ENCODE measurements at places on chromosomes 12 and 14.

DNA sequence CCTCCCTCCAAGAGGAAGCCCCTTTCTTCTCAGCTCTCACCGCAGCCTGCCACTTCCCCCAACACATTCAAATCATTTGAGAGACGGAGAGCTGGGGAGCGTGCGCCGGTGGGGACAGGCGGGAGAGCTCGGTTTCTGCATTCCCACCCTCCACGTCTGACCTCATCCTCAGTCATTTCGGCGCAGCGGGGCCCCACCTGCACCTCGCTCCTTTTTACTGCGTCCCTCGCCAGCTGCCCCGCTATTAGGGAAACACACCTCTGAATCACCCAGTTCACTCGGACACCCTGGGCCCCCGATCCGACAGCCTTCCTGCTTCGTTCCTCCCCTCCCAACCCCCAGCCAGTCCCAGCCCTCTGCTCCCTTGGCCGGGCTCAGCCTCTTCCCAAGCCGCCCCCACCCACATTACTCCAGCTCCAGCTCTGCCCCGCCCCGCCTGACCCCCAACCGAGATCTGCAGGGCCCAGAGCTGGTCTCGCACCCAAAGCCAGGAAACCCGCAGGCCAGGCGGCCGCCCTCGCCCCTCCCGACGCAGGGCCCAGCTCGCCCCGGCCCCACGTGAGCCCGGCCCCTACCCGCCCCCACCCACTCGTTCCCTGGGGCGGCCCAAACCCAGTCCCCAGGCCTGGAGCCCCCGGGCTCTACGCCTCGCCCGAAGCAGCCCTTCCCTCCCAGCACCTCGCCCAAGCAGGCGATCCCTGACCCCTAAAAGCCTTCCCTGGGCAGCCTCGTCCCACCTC, 783 bp downstream of the CORO1C start:
- peaks cover 36% of the 10 kb centered on the region for H3K4me1 ChIP-seq
- H3K36me3 ChIP-seq: no peaks in the 10 kb centered on the region
- peak; percentile 70 for DNase-seq

DNA sequence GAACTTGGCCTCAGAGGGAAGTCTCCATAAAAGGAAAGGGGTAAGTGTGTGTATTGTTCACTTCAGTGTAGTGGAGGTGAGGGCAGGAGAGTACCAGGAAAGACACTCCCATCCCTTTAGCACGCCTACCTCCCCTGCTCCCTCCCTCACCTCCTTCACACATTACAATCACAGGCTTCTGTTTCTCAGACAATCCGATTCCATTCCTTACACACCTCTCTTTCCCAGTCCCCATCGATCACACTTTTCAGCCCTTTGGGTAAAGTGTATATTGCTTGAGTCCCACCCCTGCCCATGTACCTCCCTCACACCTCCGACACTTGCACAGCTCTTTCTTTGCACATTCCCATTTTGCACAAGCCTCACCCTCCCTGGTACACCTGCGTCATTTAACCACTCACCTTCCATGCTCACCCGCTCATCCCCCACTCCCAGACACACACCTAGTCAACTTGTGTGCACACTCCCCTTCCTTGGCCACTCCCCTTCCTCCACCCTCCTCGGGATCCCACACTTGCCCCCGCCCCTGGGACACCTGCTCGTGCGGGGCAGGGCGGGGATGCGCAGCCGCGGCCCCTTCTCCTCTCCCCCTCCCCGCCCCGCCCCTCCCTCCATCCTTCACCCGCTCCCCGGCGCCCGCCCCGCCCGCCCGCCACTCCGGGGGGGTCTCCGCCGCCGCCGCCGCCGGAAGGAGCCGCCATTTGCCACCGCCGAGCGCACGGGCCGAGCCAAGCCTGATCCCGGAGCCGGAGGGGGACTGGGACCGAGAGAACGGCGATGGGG, at the start of gene MARCHF9:
TSS of gene MARCHF9 (plus strand) at position 693 of the 783 bp plus-strand sequence. CDS start 426 bp downstream, outside the sequence.
- H3K27ac ChIP-seq: peak within 1 kb of the TSS; percentile 72
- H3K4me3 ChIP-seq: peak within 1 kb of the TSS; percentile 79
- peaks cover 32% of the 10 kb centered on the region for H3K36me3 ChIP-seq
- DNase-seq: peak; percentile 92

GRCh38 chr14:87955501-87955900, 37.5 kb downstream of the GALC start:
- no peak for DNase-seq
- H3K27ac ChIP-seq: no peak overlapping the region

DNA sequence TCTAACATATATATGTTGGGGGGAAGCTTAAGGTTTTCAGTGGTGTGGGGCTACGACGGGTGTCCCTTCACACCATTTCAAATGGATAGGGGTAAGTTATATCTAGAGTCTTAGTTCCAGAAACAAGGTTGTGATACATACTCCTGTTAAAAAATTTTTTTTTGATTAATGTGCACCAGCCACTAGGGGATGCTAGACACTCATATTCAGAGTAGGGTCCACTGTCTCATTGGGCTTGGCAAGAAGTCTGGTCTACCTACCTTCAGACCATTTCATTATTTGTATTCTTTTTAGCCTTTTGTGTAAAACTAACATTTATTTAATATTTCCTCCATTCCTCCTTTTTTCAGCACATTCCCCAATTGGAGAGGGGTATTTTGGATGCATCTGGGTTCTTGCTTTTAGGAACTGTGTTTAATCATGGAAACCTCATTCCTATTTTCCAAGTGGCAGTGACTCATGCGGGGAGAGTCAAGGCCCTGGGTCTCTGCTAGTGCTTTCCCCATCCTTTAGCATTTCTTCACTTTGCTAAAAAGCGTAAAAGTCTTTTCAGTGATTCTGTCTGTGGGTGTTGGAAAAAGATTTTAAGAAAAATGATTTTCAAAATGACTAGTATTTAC, 33.4 kb downstream of the ANO4 start:
- H3K4me3 ChIP-seq: no peak overlapping the region
- peak; percentile 6 for DNase-seq
- no peaks in the 10 kb centered on the region for H3K27me3 ChIP-seq
- no peak overlapping the region for H3K27ac ChIP-seq
- H3K36me3 ChIP-seq: no peaks in the 10 kb centered on the region

DNA sequence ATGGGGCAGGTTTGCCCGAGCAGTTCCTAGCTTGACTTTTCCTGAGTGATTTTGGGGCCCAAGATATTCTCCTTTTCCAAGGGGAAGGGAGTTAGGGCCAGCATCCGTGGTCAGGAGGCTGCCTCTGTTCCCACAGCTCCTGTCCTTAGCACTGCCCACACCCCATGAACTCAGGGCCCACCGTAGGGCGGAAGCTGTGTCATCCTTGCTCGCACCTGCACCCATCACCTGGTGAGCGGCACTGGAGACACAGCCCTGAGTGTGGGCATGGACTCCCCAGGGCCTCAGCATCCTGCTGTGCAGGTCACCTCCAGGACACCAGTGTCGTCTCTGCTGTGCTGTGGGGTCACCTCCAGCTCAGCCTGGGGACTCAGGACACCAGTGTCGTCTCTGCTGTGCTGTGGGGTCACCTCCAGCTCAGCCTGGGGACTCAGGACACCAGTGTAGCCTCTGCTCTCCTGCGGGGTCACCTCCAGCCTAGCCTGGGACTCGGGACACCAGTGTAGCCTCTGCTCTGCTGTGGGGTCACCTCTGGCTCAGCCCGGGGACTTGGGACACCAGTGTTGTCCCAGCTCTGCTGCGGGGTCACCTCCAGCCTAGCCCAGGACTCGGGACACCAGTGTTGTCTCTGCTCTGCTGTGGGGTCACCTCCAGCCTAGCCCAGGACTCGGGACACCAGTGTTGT, 322.9 kb downstream of the ADGRD1 start:
- no peak overlapping the region for H3K27ac ChIP-seq
- DNase-seq: no peak
- no peaks in the 10 kb centered on the region for H3K4me1 ChIP-seq
- H3K4me3 ChIP-seq: no peak overlapping the region
- H3K27me3 ChIP-seq: no peaks in the 10 kb centered on the region
- H3K36me3 ChIP-seq: no peaks in the 10 kb centered on the region

- DNase-seq: no peak
- no peak overlapping the region for H3K4me3 ChIP-seq
- H3K4me1 ChIP-seq: no peaks in the 10 kb centered on the region
- no peaks in the 10 kb centered on the region for H3K36me3 ChIP-seq
Observed at GRCh38 chr12:50297996-50298395, 14.7 kb upstream of the LIMA1 start.

DNA sequence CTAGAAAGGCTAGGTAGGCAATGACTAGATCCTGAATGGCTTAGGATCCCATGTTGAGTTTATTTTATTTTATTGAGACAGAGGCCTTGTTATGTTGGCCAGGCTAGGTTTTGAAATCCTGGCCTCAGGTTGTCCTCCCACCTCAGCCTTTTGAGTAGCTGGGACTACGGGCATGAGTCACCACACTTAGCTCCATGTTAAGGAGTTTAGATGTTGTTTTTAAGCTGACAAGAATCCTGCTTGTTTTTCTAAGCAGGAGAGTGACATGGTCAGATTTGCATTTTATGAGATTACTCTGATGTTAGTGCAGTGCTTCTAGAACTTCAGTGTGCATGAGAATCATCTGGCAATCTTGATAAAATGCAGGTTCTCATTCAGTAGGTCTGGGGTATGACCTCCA, 14.5 kb downstream of the CCDC198 start:
- DNase-seq: no peak
- H3K27ac ChIP-seq: no peak overlapping the region
- no peaks in the 10 kb centered on the region for H3K36me3 ChIP-seq
- no peak overlapping the region for H3K4me3 ChIP-seq

- H3K27ac ChIP-seq: no peak overlapping the region
- no peaks in the 10 kb centered on the region for H3K36me3 ChIP-seq
- H3K27me3 ChIP-seq: no peaks in the 10 kb centered on the region
- no peak overlapping the region for H3K4me3 ChIP-seq
- no peaks in the 10 kb centered on the region for H3K4me1 ChIP-seq
Observed at GRCh38 chr12:88516811-88517210, 63.5 kb downstream of the KITLG start.

DNA sequence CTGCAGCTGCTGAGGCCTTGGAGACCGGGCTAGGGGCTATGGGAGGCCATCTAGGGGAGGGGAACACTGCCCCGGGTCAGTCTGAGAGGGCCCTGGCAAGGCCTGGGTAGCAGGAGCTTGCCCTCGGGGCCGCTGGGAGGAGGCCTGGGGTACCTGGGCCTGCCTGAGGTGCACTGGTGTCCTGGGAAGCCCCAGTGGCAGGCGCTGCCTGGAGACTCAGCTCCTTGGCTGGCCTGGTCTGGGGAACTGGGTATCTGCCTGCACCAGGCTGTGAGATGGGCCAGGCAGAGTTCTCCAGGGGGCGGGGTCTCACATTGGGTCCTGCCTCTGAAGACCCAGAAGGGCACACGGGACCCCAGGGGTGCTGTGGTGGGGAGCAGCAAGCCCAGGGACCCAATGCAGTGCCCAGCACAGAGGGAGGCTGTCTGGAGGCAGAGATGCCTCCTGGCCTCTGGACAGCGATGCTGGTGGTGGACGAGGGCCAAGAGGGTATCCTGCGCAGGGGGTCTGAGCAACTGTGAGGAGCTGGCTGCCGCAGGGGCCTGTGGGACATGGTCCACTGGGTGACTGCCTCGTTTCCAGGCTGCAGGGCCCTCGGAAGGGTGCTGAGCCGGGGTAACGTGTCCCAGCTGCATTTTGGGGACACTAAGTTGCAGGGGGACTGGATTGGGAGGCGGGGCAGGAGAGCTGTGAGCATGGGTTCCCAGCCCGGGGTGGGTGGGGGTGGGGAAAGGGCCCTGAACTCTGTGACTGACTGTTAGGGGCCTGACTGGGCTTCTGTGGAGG, 7.4 kb upstream of the MTA1 start:
- H3K4me1 ChIP-seq: peaks cover 8% of the 10 kb centered on the region
- peaks cover 17% of the 10 kb centered on the region for H3K27me3 ChIP-seq
- H3K36me3 ChIP-seq: peaks cover 2% of the 10 kb centered on the region
- no peak overlapping the region for H3K27ac ChIP-seq
- no peak overlapping the region for H3K4me3 ChIP-seq
- no peak for DNase-seq

DNA sequence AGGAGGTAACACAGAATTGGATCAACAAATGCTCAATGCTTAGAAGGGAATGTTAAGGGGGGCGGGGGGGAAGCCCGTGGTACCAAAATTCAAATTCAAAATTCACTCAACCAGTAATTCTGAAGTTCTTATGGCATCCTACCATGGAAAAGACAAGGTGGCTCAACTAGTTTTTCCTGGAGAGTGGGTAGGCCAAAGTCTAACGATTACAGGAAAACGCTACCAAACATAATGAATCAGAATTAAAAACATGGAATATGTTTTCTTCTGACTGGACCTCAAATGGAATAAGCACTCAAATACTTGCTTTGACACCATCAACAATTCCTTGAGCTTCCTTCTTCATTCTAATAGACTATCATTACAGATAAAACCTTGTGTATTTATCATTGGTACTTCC, 2.3 kb downstream of the NACA start:
- peak overlapping the region; percentile 97 for H3K4me3 ChIP-seq
- H3K36me3 ChIP-seq: peaks cover 81% of the 10 kb centered on the region
- no peaks in the 10 kb centered on the region for H3K27me3 ChIP-seq
- H3K27ac ChIP-seq: peak overlapping the region; percentile 85
- no peak for DNase-seq
- peaks cover 60% of the 10 kb centered on the region for H3K4me1 ChIP-seq

- H3K4me1 ChIP-seq: no peaks in the 10 kb centered on the region
- H3K4me3 ChIP-seq: no peak overlapping the region
- H3K27me3 ChIP-seq: no peaks in the 10 kb centered on the region
- no peak for DNase-seq
- no peaks in the 10 kb centered on the region for H3K36me3 ChIP-seq
Observed at GRCh38 chr12:60201891-60202290, 606.1 kb downstream of the SLC16A7 start.

Data from activated CD4-positive, alpha-beta T cell treated with anti-CD3 and anti-CD28 coated beads for 36 hours (primary cell).